ENCODE measurements at places on chromosomes 7 and 10.

GRCh38 chr10:92175164-92175563 is 115.7 kb downstream of the CPEB3 start:
- no peak for DNase-seq

- no peak for DNase-seq
Measured at GRCh38 chr10:100858747-100859483, 53.8 kb upstream of the SLF2 start.

DNA sequence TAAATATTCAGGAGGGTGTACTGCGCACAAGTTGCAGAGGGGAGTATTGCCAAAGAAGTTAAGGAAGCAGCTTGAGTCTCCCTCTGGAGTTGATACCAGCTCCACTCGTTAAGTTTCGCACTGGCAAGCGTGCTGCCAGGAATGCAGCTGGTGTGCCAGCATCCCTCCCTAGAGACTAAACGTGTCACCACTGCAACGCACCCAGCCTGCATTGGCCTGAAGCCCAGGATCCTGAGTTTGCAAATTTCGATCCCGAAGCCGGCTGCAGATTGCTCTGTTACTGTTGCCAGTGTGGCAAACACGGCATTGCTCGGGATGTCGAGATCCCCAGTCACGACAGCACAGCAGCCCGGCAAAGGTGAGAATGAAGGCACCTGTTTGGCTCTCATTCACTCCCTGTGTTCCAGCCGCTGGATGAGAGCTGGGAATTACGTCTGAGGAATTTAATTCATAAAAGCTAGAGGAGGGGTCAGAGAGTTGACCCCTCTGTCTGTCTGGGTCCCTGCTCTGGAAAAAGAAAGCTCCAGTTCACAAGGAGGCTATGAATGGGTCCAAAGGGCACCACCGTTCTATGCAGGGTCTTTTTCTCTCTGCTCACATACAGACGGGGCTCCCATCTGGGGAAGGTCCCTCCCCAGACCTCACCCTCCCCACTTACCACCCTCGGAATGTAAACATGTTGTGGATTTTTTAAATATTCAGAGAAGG is 61.0 kb downstream of the NRP1 start:
- no peak for DNase-seq

DNA sequence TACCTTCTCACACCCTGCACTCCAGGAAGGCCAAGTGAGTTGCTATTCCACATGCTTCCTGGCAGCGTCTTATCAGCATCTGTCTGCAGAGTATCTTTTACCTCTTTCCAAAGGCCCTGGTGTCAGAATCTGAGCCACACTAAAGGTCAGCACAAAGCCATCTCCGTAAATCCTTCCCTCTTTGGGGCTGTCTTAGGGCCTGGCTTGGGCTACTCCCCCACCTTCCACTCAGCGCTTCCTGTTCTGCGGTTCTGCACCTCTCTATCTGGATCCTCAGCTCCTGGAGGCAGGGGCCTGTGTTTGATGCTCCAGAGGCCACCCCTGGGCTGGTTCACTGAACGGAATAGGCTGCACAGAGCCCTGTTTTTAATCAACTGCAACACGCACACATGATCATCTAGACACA is 334.8 kb upstream of the GALNT17 start:
- DNase-seq: no peak

DNA sequence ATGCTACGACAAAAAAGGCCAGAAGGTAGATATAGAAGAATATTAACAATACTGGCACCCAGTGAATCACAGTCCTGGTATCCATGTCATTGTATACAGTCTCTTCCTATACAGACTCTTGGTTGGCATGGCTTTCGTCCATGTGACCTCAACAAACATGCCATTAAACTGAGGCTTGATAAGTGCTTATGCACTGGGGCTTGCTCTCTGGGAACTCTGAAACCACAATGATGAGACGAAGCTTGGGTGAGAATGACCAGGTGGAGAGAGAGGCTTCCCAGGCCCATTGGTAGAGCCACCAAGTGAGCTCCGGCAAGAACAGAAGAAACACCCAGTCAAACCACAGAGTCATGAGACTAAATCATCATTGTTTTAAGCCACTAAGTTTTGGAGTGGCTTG is 33.2 kb downstream of the PNPLA8 start:
- no peak for DNase-seq

GRCh38 chr10:62069452-62070178 is 168.1 kb downstream of the ARID5B start:
- DNase-seq: no peak

DNA sequence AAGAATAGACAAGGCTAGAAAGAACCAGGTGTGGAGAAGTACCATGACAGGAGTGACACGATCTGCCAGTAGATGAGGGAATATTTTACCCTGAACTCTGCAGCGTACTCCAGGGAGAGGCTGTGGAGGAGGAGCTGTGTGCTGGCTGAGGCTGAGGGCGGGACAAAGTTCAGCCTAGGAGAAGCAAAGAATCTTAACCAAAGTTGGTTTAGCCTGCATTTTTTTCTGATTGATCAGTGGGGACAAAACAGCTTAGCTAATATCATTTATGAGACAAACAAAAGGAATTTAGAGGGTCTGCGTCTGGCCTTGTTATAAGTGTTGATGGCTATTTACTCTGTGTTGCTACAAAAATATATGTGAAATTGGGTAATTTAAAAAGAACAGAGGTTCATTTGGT is 5.2 kb upstream of the NPSR1 start:
- DNase-seq: no peak

GRCh38 chr7:83677180-83677866 is 28.4 kb upstream of the SEMA3E start:
- no peak for DNase-seq

Data from stimulated activated CD4-positive, alpha-beta T cell treated with anti-CD3 and anti-CD28 coated beads, Interleukin-15, amount 100 ng/mL, for 48 hours (primary cell).